ENCODE measurements at places on chromosomes 6 and 20. TPM values are rescaled to one million over a fixed set of nuclear protein-coding genes. Genes with fewer than 3 reads are reported as not detected.

Gene HTR1B
- 2.2 TPM for total RNA-seq

Gene GSTA1
- not detected for total RNA-seq

Gene TENT5A
- total RNA-seq, result 13.7 TPM

Gene OVOL2
- not detected for total RNA-seq

Gene KCNS1
- 0.54 TPM for total RNA-seq

Gene TMEM14A
- 10.2 TPM for total RNA-seq

Gene DNAH8
- not detected for total RNA-seq

Gene FAXC
- under 0.01 TPM for total RNA-seq

Gene BTN1A1
- not detected for total RNA-seq

Gene ERMARD
- total RNA-seq, result 20.2 TPM

Gene MTO1
- total RNA-seq, result 31.8 TPM

Gene TP53TG5
- total RNA-seq, result not detected

Gene SLC35D3
- under 0.01 TPM for total RNA-seq

Gene RHAG
- 3.5 TPM for total RNA-seq

Gene RAB44
- 10.5 TPM for total RNA-seq

Gene SLC22A2
- total RNA-seq, result not detected

Gene TGM3
- not detected for total RNA-seq

Gene MUCL3
- total RNA-seq, result not detected
